Activated CD4-positive, alpha-beta T cell treated with anti-CD3 and anti-CD28 coated beads for 36 hours (primary cell): ENCODE measurements at places on chromosomes 7 and 10. TPM values are rescaled to one million over a fixed set of nuclear protein-coding genes. Genes with fewer than 3 reads are reported as not detected.
A peak's percentile ranks its signal among the peaks of the same experiment; 100 is the strongest.

DNA sequence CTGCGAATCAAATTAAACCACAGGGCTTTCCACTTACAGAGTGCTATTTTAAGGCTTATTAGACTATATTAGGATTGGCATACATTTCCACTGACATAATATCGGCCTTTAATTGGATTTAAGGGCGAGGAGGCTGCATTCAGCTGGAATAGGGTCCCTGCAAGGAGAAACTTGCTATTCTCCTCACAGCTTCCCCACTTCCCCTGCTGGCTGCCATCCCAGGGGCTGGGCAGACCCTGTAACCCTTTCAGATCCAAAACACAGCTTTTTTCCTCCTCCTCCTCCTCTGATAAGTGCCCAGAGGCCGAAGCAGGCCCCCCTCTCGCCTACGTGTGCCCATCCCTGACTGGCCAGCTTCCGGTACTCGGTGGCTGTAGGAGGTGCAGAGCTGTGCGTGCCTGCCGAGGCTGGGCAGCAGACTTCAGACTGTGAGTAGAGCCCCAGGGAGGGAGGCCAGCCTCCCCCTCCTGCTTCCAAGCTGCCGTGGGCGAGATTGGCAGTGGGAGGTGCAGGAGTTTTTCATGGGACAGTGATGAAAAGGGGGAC lies 224.2 kb downstream of the PLXNA4 start:
- peaks cover 34% of the 10 kb centered on the region for H3K27me3 ChIP-seq
- no peaks in the 10 kb centered on the region for H3K36me3 ChIP-seq
- no peak overlapping the region for H3K4me3 ChIP-seq
- DNase-seq = no peak

DNA sequence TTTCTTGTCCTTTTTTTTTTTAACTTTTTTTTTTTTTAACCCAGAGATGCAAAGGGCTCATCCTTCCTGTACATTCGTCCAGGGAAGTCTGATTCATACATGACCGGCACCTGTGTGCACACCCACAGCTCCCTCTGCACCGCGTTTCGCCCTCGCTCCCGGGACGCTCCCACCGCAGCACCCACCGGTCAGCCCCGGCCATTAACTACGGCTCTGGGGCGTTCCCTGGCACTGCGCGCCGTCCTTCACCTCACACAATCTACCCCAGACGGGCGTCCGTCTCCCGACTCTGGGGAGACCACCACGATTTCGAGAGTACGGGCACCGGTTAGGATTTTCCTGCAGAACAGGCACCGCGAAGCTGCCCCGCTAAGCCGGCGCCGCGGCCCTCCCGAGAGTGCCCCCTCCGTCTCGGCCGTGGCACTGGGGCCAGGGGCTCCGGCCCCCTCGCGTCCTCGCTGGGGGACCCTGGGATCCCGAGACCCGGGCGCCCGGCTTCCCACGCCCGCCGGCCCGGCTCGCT lies 452 bp downstream of the ATE1 start:
- H3K27ac ChIP-seq = peak overlapping the region; percentile 82
- H3K36me3 ChIP-seq = peaks cover 15% of the 10 kb centered on the region
- peak overlapping the region; percentile 88 for H3K4me3 ChIP-seq
- H3K4me1 ChIP-seq = peaks cover 20% of the 10 kb centered on the region

GRCh38 chr7:1664711-1665548 lies 5.1 kb upstream of the ELFN1 start:
- H3K36me3 ChIP-seq = no peaks in the 10 kb centered on the region
- H3K4me1 ChIP-seq = peaks cover 8% of the 10 kb centered on the region
- DNase-seq = peak; percentile 77
- no peak overlapping the region for H3K4me3 ChIP-seq

DNA sequence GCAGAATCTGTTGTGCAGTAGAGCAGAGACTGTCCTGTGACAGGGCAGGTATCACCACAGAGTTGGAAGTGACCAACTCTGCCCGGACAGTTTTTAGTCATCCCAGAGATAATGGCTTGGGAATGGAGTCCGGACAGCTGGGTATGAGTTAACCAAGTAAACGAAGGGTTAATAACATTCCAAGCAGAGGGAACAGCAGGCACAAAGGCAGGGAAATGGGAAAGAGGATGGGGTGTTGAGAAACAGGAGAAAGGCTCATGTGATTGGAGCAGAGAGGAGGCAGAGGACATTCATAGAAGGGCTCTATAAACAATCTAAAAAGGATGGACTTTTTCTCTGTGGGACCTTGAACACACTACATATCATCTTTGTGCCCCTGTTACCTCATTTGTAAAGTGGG lies 132.2 kb upstream of the YAE1 start:
- DNase-seq = no peak
- H3K36me3 ChIP-seq = no peaks in the 10 kb centered on the region
- no peaks in the 10 kb centered on the region for H3K4me1 ChIP-seq
- H3K4me3 ChIP-seq = no peak overlapping the region

- H3K4me1 ChIP-seq = peaks cover 25% of the 10 kb centered on the region
- peak overlapping the region; percentile 73 for H3K27ac ChIP-seq
- DNase-seq = peak; percentile 30
- peak overlapping the region; percentile 6 for H3K4me3 ChIP-seq
- no peaks in the 10 kb centered on the region for H3K27me3 ChIP-seq
- peaks cover 5% of the 10 kb centered on the region for H3K36me3 ChIP-seq
Measured at GRCh38 chr7:105289704-105290103, 99.0 kb downstream of the SRPK2 start.

DNA sequence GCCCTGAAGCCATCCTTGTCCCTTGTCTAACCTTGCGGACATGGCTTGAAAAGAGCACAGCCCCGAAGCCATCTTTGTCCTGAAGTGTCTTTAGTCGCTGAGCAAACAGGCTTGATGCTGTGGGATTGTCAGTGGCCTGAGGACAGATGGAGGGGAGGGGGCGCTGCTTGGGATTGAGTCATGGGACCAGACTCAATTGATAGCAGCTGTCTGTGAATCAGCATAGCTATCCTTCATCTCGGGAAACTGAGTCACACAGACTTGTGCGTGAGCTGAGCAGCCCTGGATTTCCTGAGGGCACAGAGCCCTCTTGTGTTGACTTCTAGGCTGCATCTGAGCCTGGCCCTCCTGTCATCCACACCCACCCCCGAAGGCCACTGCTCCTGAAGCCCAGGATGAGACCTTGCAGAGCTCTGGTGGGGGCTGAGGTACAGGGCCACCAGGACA lies 14.4 kb downstream of the MYO1G start:
- no peaks in the 10 kb centered on the region for H3K27me3 ChIP-seq
- peak; percentile 54 for DNase-seq
- peaks cover 54% of the 10 kb centered on the region for H3K36me3 ChIP-seq
- no peak overlapping the region for H3K4me3 ChIP-seq
- H3K4me1 ChIP-seq = peaks cover 14% of the 10 kb centered on the region

- H3K4me3 ChIP-seq = no peak overlapping the region
- DNase-seq = no peak
- H3K27me3 ChIP-seq = no peaks in the 10 kb centered on the region
- no peak overlapping the region for H3K27ac ChIP-seq
- H3K36me3 ChIP-seq = no peaks in the 10 kb centered on the region
Measured at GRCh38 chr7:109950821-109951564, 1139.9 kb upstream of the LRRN3 start.

GRCh38 chr10:121036431-121036830 lies 185.3 kb downstream of the WDR11 start:
- H3K27me3 ChIP-seq = peaks cover 6% of the 10 kb centered on the region
- no peak overlapping the region for H3K27ac ChIP-seq
- no peaks in the 10 kb centered on the region for H3K4me1 ChIP-seq
- no peak overlapping the region for H3K4me3 ChIP-seq
- no peaks in the 10 kb centered on the region for H3K36me3 ChIP-seq
- DNase-seq = no peak

GRCh38 chr7:157438121-157439025 lies 101.6 kb downstream of the DNAJB6 start:
- no peak overlapping the region for H3K4me3 ChIP-seq
- peaks cover 2% of the 10 kb centered on the region for H3K4me1 ChIP-seq
- no peak overlapping the region for H3K27ac ChIP-seq
- peaks cover 1% of the 10 kb centered on the region for H3K27me3 ChIP-seq

- H3K4me1 ChIP-seq = no peaks in the 10 kb centered on the region
- DNase-seq = no peak
- H3K27ac ChIP-seq = no peak overlapping the region
- no peaks in the 10 kb centered on the region for H3K36me3 ChIP-seq
Measured at GRCh38 chr7:136640977-136641376, 227.5 kb upstream of the CHRM2 start.

GRCh38 chr10:26451903-26452302 lies 13.8 kb downstream of the APBB1IP start:
- no peak for DNase-seq
- H3K4me3 ChIP-seq = no peak overlapping the region
- no peaks in the 10 kb centered on the region for H3K27me3 ChIP-seq
- H3K36me3 ChIP-seq = peaks cover 39% of the 10 kb centered on the region

DNA sequence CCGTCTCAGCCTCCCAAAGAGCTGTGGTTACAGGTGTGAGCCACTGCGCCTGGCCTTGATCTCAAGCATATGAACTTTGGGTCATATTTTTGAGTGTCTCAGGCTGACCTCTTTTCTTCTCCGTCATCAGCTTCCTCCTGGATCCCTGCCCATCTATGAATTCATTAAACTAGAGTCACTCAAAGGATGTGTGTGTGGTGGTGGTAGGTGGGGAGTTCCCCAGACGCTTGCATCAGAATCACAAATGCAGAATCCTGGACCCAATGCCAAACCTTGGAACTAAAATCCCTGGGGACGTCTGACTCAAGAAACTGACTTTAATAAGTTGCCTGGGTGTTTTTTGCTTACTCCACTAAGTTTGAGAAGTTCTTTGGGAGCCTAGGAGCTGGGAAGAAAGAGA lies 6.7 kb upstream of the CREB5 start:
- H3K36me3 ChIP-seq = no peaks in the 10 kb centered on the region
- peaks cover 43% of the 10 kb centered on the region for H3K27me3 ChIP-seq
- H3K27ac ChIP-seq = no peak overlapping the region
- peaks cover 24% of the 10 kb centered on the region for H3K4me1 ChIP-seq

DNA sequence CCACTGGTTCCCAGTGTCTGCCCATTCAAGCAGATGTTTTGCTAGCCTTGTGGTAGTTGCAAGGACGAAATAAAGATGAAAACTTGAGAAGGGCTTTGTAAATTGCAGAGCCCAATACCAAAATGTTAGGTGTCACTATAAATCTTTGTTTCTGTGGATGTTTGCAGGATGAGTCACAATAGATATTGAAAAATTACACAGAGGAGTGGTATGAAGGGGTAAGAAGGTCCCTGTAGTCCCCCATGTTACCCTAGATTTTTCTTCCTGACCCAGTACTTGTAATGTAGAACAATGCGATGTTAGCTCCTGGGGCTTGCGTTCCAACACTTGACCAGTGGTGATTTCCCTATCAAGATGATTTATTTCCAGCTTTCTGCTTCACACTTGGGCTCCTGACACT lies 102.6 kb upstream of the LYZL1 start:
- H3K36me3 ChIP-seq = no peaks in the 10 kb centered on the region
- peaks cover 9% of the 10 kb centered on the region for H3K27me3 ChIP-seq
- H3K4me1 ChIP-seq = no peaks in the 10 kb centered on the region
- H3K4me3 ChIP-seq = no peak overlapping the region
- DNase-seq = no peak

DNA sequence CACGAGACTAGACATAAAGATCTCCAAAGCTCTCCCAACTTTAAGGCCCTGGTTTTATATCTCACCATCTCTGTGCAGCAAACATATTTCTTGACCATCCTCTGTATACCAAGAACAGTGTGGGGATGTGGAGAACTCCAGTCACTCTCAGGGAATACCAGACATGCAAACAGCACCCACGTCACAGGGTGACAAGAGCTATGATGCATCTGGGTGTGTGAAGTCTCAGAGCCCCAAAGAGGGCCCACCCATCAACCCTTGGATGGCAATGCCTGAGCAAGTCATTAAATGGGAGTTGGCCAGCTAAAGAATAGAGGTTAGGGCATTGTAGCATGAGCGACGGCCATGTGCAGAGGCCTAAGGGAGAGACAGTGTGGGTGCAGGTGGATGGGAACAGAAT lies 373.5 kb upstream of the BMPER start:
- no peaks in the 10 kb centered on the region for H3K4me1 ChIP-seq
- DNase-seq = no peak
- H3K27ac ChIP-seq = no peak overlapping the region
- no peak overlapping the region for H3K4me3 ChIP-seq
- peaks cover 25% of the 10 kb centered on the region for H3K36me3 ChIP-seq

- H3K4me3 ChIP-seq = peak overlapping the region; percentile 21
- peaks cover 98% of the 10 kb centered on the region for H3K4me1 ChIP-seq
- no peaks in the 10 kb centered on the region for H3K27me3 ChIP-seq
- peak; percentile 66 for DNase-seq
- H3K27ac ChIP-seq = peak overlapping the region; percentile 89
Measured at GRCh38 chr7:50208378-50208982, 96.0 kb upstream of the IKZF1 start.

- H3K27ac ChIP-seq = peak overlapping the region; percentile 87
- DNase-seq = no peak
- H3K27me3 ChIP-seq = no peaks in the 10 kb centered on the region
- peak overlapping the region; percentile 3 for H3K4me3 ChIP-seq
- peaks cover 10% of the 10 kb centered on the region for H3K36me3 ChIP-seq
Measured at GRCh38 chr7:150511048-150511447, 3.6 kb upstream of the GIMAP7 start.

DNA sequence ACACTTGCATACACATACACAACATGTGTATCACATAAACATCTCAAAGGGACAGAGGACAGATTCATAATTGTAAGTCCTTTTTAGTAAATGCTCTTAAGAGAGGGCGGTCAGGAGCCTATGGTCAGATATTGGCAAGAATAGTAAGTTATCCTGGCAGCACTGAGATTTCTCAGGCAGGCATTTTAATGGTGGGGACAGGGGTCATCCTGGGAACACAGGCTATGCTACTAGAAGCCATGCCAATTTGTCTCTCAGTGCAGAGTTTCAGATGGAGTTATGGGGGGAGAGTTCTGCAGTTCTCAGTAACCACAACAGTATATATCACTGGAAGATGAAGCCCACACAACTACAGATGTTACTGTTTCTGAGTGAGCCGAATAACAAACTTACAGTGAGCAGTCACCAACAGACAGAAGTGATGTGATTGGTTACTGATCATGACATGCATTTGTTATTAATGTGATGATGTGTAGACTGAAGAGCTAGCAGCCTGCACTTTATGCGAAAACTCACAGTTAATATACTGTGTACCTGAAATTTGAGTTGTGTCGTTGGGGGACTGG lies 16.4 kb downstream of the ZNF487 start:
- H3K27me3 ChIP-seq = no peaks in the 10 kb centered on the region
- H3K4me3 ChIP-seq = peak overlapping the region; percentile 88
- peak; percentile 14 for DNase-seq
- peak overlapping the region; percentile 96 for H3K27ac ChIP-seq
- peaks cover 5% of the 10 kb centered on the region for H3K36me3 ChIP-seq

SLC29A3 gene
- total RNA-seq = 2.4 TPM

PPP1R17 gene
- not detected for total RNA-seq

MYOF gene
- 40.0 TPM for total RNA-seq

OR2A12 gene
- not detected for total RNA-seq

RNF133 gene
- total RNA-seq = not detected

MMD2 gene
- total RNA-seq = not detected

PILRA gene
- total RNA-seq = 0.90 TPM

VAX1 gene
- not detected for total RNA-seq

ELMO1 gene
- total RNA-seq = 173 TPM

THNSL1 gene
- total RNA-seq = 9.5 TPM

HOXA13 gene
- not detected for total RNA-seq

LEP gene
- total RNA-seq = not detected

DENND10 gene
- total RNA-seq = 20.5 TPM

C10orf90 gene
- not detected for total RNA-seq

DDX50 gene
- 81.6 TPM for total RNA-seq

TMEM196 gene
- total RNA-seq = not detected

SPDYE1 gene
- not detected for total RNA-seq

AGK gene
- 52.9 TPM for total RNA-seq

WDR86 gene
- not detected for total RNA-seq
